Central memory CD4-positive, alpha-beta T cell (primary cell): ENCODE measurements at places on chromosomes 2 and 18.

GRCh38 chr2:208648368-208648767, 241.8 kb downstream of the PTH2R start:
- no peak for DNase-seq

- DNase-seq: no peak
These were observed 89.3 kb downstream of the ACVR1 start for GRCh38 chr2:157786663-157787363.

DNA sequence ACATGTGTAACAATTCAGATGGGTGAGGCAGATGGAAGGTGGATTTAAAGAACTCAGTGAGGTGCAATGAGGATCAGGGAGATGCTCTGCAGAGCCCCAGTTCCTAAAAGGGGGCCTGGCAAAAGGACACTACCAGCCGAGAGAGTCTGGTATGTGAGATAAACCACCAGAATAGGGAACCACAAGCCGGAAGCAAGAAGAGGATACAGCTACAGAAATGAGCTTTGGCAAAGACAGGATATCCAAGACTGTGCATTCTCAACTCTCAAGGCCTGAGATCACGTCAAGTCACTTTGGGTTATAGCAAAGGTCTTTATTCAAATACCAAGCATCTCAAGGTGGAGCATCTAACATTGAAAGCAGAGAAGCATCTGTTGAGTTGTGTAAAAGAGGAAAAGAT, 293.5 kb downstream of the ARHGAP15 start:
- no peak for DNase-seq

- no peak for DNase-seq
These were observed 5.5 kb upstream of the CYP27A1 start for GRCh38 chr2:218776488-218776887.

- DNase-seq: peak; percentile 19
These were observed 50.2 kb upstream of the SIGLEC15 start for GRCh38 chr18:45775241-45775676.

- DNase-seq: no peak
These were observed 85.0 kb upstream of the TACR1 start for GRCh38 chr2:75284345-75284744.

DNA sequence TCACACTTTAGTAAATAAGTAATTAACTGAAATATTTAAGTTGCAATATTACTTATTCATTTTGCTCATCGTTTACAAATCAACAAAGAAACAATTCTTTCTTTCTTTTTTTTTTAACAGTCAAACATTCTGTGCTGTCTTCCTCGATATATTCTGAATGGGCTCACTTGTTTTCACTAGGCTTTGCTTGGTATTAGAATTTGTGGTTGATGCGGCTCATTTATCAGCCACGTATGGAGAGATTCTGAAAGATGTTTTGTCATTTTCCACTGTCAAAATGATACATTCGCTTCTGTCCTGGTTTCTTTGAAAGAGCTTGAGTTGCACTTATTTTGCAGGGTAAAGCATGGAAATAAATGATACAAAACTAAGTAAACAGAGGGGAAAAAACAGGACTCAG, 323.7 kb downstream of the LRRTM1 start:
- DNase-seq: no peak

- DNase-seq: no peak
These were observed 558.2 kb upstream of the PKDCC start for GRCh38 chr2:41489638-41490037.

- DNase-seq: no peak
These were observed 131.2 kb upstream of the SEC11C start for GRCh38 chr18:59008302-59008974.

DNA sequence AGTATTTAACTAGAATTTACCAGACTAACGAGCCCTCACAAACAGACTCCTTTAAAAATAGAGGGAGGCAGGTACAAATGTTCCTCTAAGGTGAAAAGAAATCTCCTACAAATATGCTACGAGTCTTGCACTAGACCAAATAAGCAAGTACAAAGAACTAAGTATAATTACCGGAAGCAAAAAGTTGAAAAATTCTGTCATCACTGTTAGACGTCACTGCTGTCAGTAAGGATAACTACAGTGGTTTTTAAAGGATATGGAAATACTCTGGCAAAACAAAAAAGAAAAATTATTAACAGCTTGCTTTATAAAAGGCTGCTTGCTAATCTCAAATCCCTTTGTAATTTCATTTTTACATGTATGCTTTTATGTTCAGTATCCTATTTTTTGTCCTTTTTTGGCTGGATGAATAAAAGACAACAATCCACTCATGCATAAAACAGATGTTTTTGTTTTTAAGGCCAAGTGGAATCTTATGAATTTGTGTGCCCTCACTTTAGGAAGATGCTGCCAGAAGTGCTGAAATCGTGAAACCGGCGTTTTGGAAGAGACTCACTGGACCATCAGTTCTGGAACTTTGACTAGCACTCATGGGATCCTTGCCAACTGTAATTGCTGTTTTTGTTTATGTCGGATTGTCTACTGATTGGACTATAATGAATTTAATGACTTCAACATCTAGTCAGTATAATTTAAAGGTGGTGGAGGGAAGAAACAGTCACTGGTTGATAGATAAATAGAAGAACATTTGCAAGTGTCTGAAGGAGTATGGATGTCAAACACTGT, 6.7 kb downstream of the ZNF521 start:
- no peak for DNase-seq

- DNase-seq: no peak
These were observed 17.4 kb downstream of the ASB18 start for GRCh38 chr2:236246711-236247246.

- DNase-seq: no peak
These were observed 56.6 kb downstream of the ATIC start for GRCh38 chr2:215368493-215368809.

GRCh38 chr2:121836611-121837010, 81.2 kb downstream of the TSN start:
- no peak for DNase-seq

GRCh38 chr2:100320547-100321178, 1.6 kb downstream of the LONRF2 start:
- DNase-seq: no peak

GRCh38 chr2:18722101-18722500, 132.7 kb upstream of the NT5C1B start:
- DNase-seq: no peak

DNA sequence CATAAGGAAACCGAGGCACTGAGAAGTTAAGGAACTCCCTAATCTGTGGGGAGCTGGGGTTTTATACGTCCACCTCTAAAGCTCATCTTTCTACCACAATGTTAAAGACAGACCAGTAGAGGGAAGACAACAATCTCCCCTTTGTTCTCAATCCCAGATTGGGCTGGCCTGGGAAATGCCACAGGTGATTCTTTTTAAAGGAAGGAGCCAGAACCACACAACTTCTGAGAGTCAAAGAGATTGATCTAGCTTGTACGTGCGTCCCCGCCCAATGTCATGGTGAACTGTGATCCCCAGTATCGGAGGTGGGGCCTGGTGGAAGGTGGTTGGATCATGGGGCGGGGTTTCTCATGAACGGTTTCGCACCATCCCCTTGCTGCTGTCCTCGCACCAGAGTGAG, 81.8 kb upstream of the LCLAT1 start:
- no peak for DNase-seq

DNA sequence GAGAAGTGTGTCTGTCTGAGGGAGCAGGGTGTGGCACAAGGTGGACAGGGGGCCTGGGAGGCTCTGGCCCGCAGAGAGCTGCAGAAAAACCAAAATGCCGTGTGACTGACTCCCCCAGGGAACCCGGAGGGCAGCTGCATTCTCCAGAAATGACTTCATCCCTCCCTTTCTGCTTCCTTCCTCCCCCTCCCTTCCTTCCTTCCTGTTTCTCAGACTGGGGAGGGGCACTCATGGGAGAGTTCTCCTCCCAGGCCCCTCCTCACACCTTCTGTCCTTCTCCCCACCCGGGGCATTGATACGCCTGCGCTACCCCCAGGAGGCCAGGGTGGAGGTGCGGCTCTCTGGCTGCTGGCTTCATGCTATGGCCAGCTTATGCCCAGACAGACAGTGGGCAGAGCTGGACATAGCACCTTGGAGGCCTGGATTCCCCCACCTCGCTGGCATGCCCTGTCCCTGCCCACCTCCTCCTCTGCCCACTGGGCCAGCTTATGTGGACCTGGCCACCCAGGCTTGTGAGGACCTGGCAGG, 8.2 kb upstream of the GPR17 start:
- DNase-seq: no peak

DNA sequence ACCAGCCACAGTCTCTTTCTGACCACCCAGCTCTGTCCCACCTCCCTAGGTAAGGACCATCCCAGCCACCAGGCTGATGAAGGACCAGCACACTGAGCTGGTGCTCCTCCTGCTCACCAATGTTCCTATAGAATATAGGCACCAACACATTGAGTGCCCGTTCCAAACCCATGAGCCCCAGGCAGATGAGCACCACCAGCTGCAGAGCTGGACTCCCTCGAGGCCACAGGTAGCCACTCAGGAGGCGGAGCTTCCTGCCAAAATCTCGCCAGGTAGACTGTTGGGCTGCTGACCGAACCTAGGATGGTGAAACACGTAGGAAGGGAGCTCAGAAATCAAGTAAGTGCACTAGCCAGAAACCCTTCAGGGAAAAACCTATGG, 2.2 kb downstream of the ABCB6 start:
- DNase-seq: no peak

GRCh38 chr2:29080886-29081743, 6.8 kb upstream of the PCARE start:
- no peak for DNase-seq

DNA sequence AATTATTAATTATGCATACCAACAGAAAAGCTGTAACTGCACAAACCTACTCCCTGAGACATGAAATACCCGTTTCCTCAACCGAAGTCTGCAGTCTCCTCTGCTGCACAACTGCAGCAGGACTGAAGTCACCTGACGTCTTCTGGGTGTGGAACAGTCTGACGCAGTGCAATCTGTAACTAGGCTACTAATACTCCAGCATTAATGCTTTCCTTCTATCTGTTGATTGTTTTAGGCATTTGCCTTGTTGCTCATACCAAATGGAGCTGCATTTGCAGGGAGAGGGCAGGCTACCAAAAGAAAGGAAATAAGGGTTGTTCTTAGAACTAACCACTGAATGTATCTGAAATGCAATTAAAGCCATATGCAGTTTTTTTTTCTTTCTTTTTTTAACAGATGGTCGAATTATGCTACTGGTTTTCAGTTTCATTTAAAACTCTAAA, 40.1 kb downstream of the RTN4 start:
- peak; percentile 69 for DNase-seq

GRCh38 chr2:88885679-88886416, 194.4 kb downstream of the RPIA start:
- DNase-seq: no peak

DNA sequence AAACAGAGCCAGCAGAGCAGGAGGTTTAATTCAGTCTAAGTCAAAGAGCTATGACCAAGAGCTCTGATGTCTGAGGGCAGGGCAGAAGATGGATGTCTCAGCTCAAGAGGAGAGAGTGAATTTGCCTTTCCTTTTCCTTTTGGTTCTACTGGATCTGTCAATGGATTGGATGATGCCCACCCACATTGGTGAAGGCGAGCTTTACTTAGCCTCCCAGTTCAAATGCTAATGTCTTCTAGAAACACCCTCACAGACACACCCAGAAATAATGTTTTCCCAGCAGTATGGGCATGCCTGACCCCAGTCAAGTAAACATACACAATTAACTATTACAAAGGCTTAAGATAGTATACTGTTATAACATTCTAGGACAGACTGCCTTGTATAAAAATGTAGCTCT, 236.3 kb upstream of the NRXN1 start:
- no peak for DNase-seq

DNA sequence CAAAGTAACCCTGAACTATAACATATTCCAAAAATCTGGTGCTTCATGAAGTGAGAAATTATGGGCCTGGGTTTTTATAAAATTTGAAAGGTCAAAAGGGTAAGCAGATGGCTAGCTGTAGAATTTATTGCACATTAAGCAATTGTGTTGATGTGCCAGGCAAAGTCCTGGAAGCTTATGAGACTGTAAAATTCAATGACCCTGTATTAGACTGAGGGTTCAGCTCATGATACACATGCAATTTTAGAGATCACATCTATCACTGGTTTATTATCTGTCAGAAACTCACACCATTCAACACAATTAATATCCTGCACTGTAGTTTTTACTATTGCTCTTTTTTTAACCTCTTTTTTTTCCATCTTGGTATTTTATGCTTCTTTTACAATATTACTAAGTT, 1162.6 kb upstream of the SLC39A10 start:
- no peak for DNase-seq

- no peak for DNase-seq
These were observed 110.9 kb downstream of the MYO3B start for GRCh38 chr2:170288859-170289258.

DNA sequence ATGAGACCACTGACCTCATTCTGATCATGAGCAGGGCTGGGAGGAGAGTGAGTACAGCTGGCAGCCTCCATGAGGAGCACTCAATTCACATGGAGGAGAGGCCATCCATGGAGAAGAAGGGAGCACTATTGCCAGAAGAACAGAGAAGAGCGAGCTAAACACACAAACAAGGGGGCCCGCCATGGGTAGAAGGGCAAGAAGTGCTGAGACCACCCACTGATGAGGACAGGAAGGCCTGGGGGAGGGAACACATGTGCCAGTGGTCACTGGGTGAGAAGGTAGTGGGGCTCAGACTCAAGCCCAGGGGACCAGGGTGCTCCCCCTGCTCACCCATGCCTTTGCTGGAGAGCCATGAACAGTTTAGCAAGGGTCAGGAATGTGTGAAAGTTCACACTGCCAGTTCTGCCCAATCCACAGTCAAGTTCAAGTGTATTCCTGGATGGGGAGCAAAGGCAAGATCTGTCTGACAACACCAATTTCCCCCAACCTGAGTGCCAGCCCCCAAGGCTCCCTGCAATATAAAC, 57.7 kb downstream of the TTC32 start:
- no peak for DNase-seq
